ENCODE measurements at places on chromosomes 3 and 15.

GRCh38 chr3:58999134-58999773, 50.6 kb downstream of the CFAP20DC start:
- DNase-seq: peak; percentile 13

DNA sequence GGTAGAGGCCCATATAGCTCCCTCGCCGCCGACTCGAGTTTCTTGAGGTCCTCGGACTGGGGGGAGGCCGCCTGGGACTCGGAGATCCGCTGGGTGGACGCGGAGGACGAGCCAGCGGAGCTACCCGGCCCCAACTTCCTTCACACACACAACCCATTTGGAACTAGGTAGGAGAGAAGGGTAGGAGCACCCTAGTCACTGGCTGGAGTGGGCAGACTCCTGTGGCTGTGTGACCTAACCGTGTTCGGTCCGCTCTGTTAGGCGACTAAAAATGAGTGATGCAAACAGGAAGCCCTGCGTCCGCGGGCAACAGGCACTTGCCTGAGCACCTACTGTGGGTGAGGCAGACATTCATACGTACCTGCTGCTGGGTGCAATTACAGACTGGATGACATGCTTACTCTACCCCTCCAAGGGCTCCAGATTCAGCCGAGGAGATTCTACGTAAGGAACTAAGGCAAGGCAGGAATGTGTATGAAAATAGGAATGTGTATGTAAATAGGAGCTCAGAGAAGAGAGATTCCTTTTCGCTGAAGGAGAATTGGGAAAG, 4.6 kb upstream of the SIN3A start:
- no peak for DNase-seq

- no peak for DNase-seq
Measured at GRCh38 chr3:7000501-7000900, 139.6 kb downstream of the GRM7 start.

DNA sequence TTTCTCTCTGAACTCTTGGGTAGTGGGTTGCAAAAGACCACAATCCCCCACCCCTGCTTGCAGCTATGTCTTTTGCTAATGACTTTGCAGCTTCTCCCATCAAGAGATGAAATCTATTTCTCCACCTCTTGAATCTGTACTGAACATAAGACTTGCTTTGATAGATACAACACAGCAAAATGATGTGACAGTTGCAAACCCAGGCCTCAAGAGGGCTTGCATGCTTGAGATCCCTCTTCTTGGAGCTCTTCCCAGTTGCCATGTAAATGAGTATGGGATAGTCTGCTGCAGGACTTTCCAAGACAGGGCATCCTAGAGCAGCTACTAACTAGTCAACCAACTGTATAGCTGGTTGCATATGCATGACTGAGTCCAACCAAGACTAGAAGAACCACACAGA, 783.6 kb downstream of the PDCD6IP start:
- DNase-seq: no peak

- DNase-seq: no peak
Measured at GRCh38 chr3:126526668-126527005, 2.7 kb downstream of the CHST13 start.

- DNase-seq: no peak
Measured at GRCh38 chr3:196697270-196697669, 14.8 kb downstream of the CEP19 start.

- no peak for DNase-seq
Measured at GRCh38 chr3:126799099-126799498, 95.1 kb downstream of the CHCHD6 start.

DNA sequence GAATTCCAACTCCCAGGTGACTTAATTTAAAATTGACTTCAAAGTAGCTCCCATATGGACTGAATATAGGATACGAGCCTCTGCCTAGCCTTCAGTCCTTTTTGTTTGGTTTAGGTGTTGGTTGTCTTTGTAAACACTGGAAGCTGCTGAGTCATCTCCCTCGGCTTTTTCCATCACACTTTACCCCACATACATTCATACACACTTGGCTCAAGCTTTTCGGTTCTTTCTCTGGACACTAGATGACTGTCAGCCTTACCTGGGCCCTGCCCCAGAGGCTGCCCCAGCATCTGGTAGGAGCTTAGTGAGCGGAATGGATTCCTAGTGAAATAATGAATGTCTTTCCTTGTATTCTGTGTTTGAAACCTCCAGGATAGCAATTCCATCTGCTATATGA, 201.5 kb upstream of the IL12A start:
- DNase-seq: no peak

DNA sequence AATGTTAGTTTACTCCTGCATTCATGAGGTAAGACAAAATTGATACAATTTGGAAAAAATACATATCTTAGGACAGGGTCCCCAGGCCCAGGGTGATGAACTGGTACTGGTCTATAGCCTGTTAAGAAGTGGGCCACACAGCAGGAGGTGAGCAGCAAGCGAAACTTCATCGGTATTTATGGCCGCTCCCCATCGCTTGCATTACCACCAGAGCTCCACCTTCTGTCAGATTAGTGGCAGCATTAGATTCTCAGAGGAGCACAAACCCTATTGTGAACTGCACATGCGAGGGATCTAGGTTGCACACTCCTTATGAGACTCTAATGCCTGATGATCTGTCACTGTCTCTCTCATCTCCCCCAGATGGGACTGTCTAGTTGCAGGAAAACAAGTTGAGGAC, 880.6 kb downstream of the MCTP2 start:
- no peak for DNase-seq

GRCh38 chr15:41714291-41714690, 54.1 kb downstream of the MGA start:
- DNase-seq: no peak

DNA sequence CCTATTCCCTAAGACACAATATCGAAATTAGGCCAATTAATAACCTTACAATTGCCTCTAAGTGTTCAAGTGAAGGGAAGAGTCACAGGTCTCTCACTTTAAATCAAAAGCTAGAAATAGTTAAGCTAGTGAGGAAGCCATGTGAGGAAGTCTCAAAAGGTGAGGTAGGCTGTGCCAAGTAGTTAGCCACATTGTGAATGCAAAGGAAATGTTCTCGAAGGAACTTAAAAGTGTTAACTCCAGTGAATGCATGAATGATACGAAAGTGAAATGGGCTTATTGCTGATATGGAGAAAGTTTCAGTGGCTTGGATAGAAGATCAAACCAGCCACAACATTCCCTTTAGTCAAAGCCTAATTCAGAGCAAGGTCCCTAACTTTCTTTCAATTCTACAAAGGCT, 59.1 kb downstream of the KLF13 start:
- DNase-seq: no peak

GRCh38 chr3:186235554-186235953, 126.5 kb downstream of the DGKG start:
- no peak for DNase-seq

GRCh38 chr3:50617096-50617791, at the start of gene MAPKAPK3:
MAPKAPK3 (plus strand) TSS chr3:50617151; CDS start chr3:50617566, 415 bp downstream.
- no peak for DNase-seq

- no peak for DNase-seq
Measured at GRCh38 chr3:52253314-52254304, 8.1 kb downstream of the PPM1M start.

GRCh38 chr3:52326976-52327375, 10.9 kb downstream of the DNAH1 start:
- no peak for DNase-seq

DNA sequence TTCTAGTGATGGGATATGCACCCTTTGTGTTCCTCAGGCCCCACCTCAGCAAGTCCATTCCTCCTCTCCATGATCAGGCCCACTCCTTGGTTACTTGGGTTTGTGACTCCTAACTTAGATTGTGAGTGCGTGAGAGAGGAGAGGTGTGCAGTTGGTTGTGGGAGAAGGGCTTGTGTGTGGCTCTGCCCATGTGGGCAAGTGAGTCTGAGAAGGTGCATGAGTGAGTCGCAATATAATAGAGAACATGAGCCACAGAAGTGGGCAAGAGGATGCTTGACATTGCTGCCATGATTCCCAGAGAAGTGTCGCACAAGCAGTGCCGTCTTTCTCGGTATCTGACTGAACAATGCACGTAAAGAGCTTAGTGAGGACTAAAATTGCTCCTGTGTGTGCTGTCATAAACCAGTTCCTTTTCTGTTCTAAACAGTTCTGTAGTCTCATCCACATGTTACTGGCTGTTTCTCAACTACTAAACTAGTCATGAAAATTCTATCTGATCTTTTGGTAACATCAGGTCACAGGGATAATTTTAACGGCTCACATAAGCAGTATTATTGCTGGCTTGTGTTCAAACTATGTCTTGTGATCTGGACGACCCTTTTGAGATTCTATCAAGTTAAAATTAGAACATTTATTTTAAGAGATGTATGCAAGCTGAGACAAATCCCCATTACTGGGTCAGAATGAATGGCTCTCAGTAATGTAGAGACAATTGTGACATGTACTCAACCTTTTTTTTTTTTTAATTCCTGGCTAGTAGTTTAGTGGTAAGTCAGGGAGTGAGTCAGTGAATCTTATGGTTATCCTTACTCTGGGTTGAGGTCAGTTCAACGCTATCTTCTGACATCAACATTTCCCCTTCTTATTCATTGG, 25.6 kb downstream of the GYG1 start:
- DNase-seq: peak; percentile 9

GRCh38 chr3:159234306-159234705, 432.5 kb downstream of the MFSD1 start:
- DNase-seq: no peak

- DNase-seq: no peak
Measured at GRCh38 chr3:51591231-51591630, 52.7 kb downstream of the RAD54L2 start.

GRCh38 chr3:55297706-55298105, 189.4 kb downstream of the WNT5A start:
- no peak for DNase-seq

GRCh38 chr3:158668506-158668905, 3.9 kb downstream of the LXN start:
- no peak for DNase-seq

- DNase-seq: no peak
Measured at GRCh38 chr3:139935866-139936817, 1.2 kb downstream of the CLSTN2 start.

- DNase-seq: no peak
Measured at GRCh38 chr3:177249203-177249602, 51.9 kb upstream of the TBL1XR1 start.

GRCh38 chr3:63390710-63391230, 112.7 kb downstream of the SYNPR start:
- no peak for DNase-seq

GRCh38 chr3:63576846-63577245, 75.6 kb upstream of the SNTN start:
- DNase-seq: no peak

- no peak for DNase-seq
Measured at GRCh38 chr3:172511783-172512762, 11.2 kb downstream of the TNFSF10 start.

DNA sequence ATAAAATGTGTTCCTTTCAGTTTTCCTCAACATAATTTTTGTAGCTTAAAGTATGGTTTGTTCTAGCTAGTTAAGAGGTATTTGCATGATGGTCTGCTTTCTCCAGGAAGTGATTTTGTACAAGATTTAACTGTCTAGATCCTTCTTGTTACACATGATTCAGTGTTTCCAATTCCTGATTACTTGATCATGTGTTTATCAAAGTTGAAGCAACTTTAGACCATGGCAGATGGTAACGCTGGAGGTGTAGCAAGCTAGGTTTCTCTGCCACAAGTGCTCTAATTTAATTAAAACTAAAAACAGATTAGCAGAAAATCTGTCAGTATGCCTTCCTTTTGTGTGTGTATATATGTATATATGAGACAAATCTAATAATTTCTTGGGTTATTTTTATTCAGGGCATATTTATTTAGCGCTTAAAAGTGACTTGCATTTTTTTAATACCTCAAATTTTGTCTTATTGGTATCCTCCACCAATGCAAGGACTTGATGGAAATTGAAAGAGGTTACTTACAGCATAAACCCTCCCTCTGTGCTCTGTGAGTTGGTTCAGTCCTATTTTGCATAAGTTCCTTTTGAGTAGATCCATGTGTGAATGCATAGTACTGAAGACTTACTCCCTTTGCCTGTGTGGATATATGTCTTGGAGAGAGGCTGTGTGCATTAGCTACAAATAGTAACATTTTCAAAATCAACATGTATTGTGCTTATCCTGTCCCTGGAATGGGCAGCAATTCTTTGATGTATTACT, 157.3 kb upstream of the CGNL1 start:
- no peak for DNase-seq

- DNase-seq: no peak
Measured at GRCh38 chr3:98705694-98706093, 57.4 kb upstream of the ST3GAL6 start.

DNA sequence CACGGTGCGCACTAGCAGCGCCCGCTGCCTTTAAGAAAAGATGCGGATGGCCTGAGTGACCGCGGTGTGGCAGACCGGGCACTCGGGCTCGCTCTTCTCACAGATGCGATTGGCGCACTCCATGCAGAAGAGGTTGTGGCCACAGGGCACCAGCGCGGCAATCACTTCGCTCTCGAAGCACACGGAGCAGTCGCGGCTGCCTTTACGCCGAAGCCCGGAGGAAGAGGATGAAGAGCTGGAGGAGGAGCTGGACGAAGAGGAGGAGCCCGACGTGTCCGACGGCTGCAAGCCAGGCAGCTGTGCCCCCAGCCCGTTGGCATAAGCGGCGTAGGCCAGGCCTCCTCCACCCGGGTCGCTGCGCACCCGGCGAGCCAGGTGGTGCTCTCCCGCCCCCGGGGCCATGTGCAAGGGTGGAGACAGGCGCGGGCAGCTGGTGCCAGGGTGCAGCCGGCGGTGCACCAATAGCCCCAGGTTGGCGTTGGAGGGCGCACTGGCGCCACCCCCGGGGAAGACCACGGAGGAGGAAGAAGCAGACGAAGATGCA, 2.6 kb downstream of the MEX3B start:
- no peak for DNase-seq

DNA sequence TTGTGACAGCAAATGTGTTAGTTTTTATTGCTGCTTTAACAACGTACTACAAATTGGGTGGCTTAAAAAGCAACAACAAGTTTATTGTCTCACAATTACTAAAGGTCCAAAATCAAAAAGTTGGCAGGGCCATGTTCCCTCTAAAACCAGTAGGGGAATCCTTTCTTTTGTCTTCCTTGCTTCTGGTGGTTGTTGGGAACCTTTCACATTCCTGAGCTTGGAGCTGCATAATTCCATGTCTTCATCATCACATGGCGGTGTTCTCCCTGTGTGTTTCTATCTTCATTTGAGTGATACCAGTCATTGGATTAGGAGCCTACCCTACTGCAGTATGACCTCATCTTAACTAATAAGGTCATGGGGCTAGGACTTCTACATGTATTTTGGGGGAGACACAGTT, 7.4 kb downstream of the SPRED1 start:
- DNase-seq: no peak
